ENCODE measurements at places on chromosomes 1 and 21.

- DNase-seq, result no peak
These were observed 32.0 kb upstream of the INSL5 start for GRCh38 chr1:66833112-66833511.

DNA sequence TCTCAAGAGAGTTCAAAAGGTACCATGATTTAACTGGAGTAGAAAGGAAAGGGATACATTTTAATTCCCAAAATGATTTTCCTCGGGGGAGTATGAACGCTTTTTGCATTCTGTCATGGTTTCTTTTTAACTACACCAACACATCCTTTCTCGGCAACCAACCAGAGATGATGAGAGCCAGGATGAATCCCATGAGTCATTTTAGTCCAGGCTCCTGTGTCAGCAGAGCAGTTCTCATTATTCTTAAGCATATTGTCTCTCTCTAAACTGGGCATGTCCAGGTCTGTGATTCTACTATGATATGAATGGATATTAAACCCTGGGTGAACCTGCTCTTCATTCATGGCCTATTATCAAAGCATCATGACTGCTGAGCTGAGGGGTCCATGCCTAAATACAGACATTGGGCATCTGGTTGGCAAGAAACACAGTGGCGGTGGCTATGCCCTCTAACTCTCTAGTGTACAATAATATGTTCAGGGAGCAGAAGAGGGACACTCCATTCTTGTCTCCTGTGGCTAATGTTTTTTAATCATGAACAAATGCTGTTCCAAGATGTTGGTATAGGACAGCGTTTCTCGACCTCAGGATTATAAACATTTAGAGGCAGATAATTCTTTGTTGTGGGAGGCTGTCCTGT is 124.3 kb upstream of the ESRRG start:
- DNase-seq, result no peak

DNA sequence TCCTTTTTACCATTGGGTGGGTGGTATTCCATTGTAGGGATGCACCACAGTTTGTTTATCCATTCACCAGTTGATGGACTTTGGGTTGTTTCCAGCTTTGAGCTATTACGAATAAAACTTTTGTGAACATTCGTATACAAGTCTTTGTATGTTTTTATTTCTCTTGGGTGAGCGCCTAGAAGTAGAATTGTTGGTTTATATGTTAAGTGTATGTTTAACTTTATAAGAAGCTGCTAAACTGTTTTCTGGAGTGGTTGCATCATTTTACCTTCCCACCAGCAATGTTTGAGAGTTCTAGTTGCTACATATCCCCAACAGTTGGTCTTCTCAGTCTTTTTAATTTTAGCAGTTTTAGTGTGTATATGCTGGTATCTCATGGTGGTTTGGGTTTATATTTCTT is 132.5 kb downstream of the PEX14 start:
- DNase-seq, result no peak

- DNase-seq, result no peak
These were observed 133.2 kb downstream of the KCNJ6 start for GRCh38 chr21:37783016-37783415.

- DNase-seq, result no peak
These were observed 128.8 kb downstream of the COQ8A start for GRCh38 chr1:227068883-227069282.

GRCh38 chr21:42047821-42048613 is 23.1 kb upstream of the UMODL1 start:
- no peak for DNase-seq

DNA sequence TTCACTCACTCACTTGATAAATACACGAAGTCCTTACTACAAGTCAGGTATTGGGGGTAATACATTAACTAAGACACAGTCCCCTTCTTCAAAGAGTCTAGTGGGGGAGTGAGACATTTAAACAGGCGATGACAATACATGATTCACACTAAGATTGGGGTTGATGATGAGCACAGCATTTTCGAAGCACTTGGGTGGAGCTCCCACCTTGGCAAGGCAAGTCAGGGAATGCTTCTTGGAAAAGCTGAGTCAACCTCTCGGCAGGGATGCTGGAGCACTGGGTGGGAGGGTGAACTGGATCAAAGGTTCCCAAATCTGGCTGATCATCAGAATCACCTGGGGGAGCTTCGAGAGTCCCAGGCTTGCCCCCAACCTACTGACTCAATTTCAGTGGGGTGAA is 57.9 kb upstream of the ENAH start:
- DNase-seq, result no peak

GRCh38 chr1:212147581-212148033 is 112.1 kb downstream of the DTL start:
- no peak for DNase-seq

DNA sequence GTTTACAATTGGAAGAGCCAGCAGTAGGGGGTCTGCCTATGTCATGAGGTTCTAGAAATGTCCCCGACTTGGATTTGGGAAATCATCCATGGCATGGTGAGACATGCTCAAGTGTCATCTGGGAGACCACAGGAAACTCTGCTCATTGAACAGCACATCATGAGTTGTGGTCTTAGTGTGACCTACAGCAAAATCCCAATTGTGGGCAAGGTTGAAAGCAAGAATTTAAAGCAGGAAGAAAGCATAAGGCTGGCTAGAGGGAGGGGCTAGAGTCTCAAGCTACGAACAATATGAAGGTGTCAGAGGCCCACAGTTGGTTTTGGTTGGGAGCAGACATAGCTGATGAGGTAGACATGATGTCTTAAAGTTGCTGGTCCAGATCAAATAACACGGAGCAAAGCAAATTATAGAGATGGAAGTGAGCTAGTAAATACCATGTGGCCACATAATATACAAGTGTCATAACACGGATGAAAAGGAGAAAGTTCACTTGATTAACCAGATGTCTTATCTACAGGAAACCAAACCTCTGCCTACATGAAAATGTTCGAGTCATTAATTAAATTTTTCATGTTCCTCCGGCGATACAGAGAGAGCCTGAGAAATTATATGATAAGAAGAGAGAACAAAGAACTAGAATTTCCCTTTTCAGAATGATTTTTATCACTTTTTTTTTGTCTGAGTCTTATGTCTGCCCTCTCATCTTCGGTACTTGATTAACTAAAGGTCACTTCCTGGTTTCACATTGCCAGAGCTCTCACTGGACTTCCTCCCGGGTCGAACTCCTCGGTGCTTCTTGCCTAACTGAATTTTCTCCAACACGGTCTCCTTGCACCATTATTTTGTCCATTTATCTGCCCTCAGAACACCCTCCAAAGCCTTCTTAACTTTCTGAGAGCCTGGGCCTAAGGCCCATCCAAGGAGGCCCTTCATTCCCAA is 67.5 kb upstream of the DUSP10 start:
- no peak for DNase-seq

GRCh38 chr1:17601643-17602382 is 62.3 kb downstream of the ARHGEF10L start:
- DNase-seq, result no peak

DNA sequence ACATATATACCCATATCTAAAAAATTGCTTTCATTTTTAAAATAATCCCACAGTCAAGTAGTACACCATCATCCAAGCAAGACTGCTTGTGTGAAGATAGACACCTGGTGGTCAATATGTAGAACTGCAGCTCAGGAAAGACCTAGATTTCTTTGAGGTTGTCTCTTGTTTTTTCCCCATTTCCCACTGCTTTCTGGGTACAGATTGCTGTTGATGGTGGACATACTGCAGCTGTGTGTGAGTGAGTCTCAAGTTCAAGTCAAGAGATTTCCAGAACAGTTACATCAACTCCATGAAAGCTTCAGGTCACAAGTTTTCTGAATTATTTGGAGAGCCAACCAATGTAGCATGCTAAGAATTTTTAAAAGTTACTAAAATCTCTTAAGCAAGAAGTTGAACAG is 306.4 kb downstream of the DUSP10 start:
- DNase-seq, result no peak

GRCh38 chr21:43853851-43854772 is 10.9 kb upstream of the AGPAT3 start:
- DNase-seq, result no peak

GRCh38 chr1:9426291-9426711 is 113.0 kb upstream of the SLC25A33 start:
- no peak for DNase-seq

GRCh38 chr1:223326776-223327175 is 37.2 kb downstream of the SUSD4 start:
- DNase-seq, result no peak

DNA sequence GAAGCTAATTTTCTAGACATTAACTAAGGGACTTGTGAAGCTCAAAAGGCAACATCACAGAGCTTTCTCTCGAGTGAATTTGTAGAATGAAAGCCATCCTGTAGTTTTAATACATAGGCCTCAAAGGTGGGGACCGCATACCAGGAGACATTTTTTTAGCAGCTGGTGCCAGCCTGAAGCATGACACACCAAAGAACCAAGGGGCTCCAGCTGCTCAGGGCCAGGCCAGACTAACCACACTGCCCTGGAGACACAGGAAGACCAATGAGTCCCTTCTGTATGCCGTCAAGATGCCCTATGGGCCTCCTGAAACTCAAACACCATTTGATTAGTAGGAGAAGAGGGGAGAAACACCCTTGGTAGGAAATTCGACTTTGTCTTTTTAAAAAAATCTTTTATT is 113.9 kb upstream of the CACNA1E start:
- no peak for DNase-seq

DNA sequence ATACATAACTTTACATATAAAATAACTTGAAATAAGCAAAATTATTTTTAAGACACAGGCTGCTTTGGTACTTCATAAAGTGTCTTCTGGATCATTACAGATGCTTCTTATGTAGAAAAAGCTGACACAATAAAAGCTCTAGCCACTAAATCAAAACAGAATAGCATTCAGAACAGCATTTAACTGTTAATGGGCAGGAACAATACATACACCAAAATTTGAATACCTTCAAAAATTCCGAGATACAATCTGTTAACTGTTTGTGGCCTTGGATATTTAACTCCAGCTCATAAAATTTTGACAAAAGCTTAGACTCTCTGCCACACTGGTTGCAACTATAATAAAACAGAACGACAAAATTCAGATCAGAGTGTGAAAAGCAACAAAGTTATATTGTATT is 31.7 kb downstream of the USP48 start:
- DNase-seq, result no peak

- DNase-seq, result peak; percentile 84
These were observed 841 bp downstream of the SNX27 start for GRCh38 chr1:151612501-151613281.

DNA sequence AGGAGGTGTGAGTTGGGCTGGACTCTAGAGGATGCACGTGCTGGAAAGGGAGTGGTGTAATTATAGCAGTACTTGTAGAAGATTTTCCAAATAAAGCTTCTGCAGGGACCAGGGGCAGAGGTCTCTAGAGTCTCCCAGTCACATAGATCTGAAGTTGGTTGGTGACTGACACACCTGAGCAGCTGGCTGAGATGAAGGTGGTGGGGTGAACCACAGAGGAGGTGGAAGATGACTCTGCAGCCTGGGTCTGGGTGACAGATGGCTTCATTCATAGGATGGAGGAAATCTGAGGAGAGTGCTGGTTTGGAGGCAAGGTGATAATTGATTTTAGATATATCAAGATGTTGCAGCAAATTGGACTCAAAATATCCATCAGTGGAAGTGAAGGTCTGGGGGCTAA is 178.9 kb upstream of the IVNS1ABP start:
- DNase-seq, result no peak

DNA sequence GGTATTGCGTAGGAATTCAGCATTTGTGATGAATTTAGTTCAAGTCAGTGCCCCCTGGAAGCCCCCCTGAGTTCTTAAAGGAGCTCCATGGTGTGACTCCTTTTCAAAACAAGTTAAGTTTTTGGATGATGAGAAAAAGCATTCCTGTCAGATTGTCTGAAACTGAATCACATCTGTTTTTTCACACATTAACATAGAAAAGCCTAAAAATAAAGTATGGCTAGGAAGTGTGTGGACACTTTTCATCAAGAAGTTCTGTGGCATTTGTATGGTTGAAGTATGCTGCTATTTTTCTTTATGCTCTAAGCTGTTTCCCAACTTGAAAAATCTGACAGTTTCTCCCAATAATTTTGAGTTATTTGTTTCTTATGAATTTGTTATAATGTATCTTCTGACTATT is 33.7 kb downstream of the PRDM2 start:
- no peak for DNase-seq

DNA sequence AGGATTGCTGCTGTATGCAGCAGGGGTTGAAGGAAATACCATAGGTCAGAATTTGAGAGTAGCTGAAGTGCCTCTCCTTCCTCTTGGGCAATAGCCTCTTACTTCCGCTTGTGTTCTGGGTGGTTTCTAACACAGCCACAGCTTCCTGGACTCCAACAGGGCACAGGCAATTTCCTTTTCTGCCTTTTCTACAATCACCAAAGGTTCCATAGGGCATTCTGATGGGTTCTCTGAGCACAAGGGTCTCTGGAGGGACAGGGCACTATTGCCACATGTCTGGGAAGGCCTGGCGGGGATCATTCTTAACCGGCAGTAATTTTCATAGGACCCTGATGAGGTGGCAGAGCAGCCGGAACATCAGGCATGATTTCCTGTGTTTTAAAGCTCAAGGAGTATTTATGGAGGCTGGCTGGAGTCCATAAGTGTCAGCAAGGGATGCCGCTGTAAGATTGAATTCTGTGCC is 5.5 kb upstream of the AGTRAP start:
- DNase-seq, result no peak

DNA sequence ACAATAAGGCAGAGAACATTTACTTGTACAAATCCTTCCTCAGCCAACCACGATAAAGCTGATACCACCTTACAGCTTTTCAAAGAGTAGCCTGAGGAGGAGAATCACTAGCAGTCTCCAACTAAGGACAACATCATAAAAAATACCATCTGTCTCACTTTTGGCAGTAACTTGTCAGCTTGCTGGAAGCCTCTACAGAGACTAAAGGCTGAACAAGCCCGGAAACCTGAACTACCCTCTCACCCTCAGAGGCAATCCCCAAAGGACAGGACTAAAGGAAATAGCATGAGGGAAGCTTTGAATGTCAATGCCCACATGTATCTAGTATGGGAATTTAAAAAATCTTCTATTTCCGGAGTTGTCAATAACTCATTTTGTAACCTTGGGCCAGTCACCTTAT is 10.6 kb downstream of the SRSF4 start:
- DNase-seq, result no peak

GRCh38 chr1:77565321-77565720 is 117.1 kb downstream of the ZZZ3 start:
- no peak for DNase-seq

DNA sequence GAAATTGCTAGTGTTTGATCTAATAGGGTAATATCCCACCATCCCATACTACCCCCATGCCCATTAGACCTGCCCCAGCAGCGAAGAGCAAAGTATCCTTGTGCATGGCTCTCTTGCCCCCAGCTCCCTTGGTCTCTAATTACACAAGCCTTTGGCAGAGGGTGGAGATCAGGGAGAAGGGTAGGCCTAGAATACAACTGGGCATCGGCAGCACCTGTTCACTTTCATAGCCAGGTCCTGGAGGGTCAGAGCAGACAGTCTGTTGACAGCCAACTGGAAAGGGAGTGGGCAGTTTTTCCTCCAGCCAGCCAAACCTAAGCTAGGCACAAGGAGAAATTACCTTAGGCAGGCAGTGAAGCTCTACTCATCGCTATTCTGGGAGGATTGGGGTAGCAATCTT is 2.7 kb upstream of the PIGC start:
- no peak for DNase-seq

DNA sequence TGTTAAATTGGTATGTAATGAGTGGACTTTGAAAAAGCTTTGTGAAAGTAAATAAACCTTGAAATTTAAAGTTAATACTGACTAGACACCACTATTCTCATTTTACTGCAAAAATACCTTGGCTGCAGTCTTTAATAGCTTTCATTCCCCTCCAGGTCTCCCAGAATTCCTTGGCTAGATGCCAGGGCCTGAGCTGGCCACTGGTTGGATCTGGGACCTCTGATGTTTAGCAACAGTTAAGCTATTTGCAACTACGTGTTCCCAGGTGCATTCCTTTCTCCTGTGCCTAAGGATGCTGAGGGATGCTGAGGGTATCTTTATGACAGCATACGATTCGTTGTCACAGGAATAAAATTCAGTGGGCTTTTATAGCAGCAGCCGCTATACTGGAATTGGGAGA is 938.7 kb downstream of the TTLL7 start:
- DNase-seq, result no peak
